Fibroblast of mammary gland (primary cell): ENCODE measurements at places on chromosomes 13 and 19.

GRCh38 chr13:93690139-93690538 is 463.5 kb downstream of the GPC6 start:
- peak; percentile 42 for DNase-seq

DNA sequence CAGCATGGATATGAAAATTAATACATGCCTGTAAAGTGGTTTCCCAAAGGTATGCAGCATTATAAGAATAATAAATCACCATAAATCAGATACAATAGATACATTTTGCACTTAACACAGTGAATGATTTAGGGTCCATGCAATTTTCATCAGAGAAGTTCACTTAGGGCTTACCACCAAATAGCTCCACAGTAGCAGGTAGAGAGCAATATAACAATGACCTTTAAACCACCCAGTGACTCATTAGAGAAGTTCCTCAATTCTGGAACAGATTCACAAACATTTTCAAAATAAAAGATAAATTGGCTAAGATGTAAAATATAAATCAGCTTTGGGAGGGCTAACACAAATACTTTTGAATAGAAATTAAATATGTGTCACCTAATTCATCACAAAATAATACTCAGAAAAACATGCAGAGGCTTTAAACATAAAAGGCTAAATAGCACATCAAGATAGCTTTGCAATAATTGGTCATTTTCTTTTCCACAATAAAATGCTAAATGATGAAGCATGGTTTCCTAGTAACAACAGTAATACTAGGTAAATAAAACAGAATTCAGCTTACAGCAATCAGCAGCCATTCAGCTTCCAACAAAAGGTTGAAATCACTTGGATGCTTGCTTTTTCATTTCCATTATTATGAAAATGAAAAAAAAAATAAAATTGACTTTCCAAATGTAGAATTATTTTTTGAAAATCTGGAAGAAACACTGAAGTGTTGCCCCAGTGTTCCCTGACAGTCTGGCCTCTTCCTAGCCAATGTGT is 84.3 kb upstream of the NBEA start:
- no peak for DNase-seq

DNA sequence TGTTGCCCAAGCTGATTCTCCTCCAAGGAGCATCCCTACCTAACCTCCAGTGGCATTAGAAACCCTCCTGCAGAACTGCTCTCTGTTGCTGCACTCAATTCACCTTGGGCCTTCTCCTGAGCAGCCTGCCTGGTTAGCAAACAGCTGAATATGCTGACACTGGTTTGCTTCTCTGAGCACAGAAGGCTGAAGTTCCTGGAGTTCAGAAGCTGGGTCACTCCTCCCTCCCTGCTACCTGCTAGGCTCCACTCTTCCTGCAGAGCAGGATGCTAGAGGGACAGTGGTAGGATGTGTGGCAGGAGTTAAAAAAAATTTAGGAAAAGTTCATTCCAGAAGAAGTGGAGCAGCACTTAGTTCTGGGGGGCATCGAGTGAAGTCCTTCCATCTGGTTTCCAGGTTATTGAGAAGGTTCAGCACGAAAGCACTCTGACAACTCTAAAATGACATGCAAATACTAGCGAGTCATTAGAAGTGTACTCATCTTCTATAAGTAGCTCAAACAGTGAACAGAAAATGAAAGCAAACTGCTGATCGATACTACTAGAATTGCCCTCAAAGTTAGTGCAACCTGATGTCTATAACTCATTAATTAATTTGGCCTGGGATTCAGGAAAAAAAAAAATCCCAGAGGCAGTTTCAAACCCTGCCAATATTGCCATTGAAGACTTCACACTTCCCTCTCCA is 293.7 kb downstream of the POU4F1 start:
- DNase-seq: no peak

DNA sequence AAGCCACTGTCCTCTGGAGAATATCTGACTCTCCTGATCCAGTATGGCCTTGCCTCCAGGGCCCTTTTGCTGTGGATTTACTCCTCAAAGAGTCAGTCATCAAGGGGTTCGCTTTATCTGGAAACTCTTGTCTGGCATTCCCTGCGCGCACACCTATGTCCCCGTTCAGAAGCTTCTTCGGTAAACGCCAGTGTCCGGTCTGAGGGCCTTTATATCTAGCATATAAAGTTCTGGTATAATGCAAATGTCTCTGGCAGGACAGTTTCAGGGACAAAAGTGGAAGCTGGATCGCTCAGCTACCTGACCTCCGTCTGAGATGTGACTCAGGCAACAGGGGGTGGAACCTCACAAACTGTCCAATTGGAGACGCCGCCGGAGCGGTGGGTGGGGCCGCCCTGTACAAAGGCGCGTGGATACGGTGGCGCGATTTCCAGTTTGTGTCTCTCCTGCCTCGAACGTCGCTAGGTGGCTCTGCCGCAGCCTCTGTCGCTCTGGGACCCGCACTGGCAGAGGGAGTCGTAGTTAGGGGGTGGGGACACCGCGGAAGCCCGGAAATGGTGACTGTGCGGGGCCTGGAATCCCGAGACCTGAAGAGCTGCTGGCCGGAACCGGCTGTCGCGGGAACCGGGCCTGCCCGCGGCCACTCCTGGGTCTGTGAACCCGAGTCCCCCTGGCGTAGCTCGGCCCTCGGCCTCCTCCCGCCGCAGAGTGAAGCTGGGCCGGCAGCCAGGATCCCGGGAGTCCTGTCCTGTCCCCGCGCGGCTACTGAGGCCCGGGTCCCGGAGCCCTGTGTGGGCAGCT is 10.6 kb upstream of the ZNF709 start:
- peak; percentile 74 for DNase-seq

GRCh38 chr19:17671906-17672305 is 16.2 kb downstream of the UNC13A start:
- DNase-seq: peak; percentile 48

- DNase-seq: no peak
Observed at GRCh38 chr13:83634601-83635000, 247.7 kb downstream of the SLITRK1 start.

DNA sequence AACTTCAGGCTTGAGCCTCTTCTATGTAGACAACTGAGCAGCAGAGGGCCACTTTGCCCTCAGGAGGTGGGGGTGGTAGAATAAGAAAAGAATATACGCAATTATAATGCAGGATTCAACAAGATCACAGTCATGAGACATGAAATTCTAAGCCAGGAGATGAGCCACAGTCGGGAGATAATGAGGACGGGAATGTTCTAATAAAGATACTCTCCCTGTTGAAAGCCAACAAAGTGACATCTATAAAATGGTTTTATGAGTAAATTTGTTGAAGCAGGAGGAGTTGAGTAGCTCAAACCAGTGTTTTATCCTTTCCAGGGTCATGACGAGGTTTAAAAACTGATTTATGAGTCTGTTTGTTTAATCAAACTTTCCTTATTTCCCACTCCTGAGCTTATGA is 152.0 kb upstream of the SERP2 start:
- no peak for DNase-seq

DNA sequence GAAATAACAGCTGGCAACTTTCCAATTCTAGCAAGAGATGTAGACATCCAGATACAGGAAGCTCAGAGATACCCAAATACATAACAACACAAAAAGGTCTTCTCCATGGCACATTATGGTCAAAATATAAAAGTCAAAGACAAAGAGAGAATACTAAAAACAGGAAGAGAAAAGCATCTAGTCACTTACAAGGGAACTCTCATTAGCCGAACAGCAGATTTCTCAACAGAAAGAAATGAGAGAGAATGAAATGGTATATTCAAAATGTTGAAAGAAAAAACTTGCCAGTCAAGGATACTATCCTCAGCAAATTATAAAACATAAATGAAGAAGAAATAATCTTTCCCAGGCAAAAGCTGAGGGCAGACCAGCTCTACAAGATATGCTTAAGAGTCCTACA is 12.4 kb downstream of the ZNF780A start:
- no peak for DNase-seq

- DNase-seq: no peak
Observed at GRCh38 chr19:956766-957440, 27.2 kb upstream of the WDR18 start.

DNA sequence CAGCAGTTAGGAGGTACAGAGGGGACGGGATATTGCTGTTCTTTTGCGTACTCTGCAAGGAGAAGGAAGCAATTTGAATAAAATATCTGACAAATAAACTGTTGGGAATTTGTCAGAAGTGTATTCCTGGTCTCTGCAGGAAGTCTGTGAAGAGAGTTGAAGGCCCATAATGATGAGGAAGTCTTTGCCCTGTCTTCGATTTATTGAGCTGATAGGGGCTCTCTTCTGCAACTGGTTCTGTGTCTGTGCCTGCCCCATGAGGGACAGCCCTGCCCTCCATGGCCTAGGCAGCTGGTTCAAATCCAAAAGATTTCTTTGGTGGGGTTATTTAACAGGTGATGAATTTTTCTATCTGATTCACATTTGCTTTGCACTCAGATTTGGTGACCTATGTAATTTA is 339.7 kb upstream of the EDNRB start:
- DNase-seq: no peak

GRCh38 chr13:73715114-73715910 is 418.9 kb downstream of the KLF12 start:
- DNase-seq: no peak

- DNase-seq: peak; percentile 87
Observed at GRCh38 chr13:97254816-97255215, 32.7 kb downstream of the MBNL2 start.

DNA sequence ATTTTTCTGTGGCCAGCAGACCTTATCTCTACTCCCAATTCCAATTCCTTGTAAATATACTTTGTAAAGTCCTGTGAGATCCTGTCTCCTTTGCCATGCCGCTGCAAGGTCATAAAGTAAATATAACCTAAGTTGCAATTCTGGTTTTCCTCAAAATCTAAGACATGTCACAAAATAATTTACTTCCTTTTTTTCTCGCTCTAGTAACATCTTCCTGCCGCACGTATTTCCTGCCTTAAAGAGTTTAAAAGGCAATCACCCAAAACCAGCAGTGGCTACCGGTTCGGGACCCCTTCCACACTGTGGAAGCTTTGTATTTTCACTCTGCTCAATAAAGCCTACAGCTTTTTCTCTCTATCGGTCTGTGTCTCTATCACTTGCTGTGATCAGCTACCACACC is 832.0 kb upstream of the SLITRK5 start:
- DNase-seq: no peak

GRCh38 chr13:25943081-25943480 is 108.7 kb downstream of the SHISA2 start:
- DNase-seq: no peak

GRCh38 chr19:44912854-44913253 is 1.6 kb upstream of the APOC1 start:
- no peak for DNase-seq

DNA sequence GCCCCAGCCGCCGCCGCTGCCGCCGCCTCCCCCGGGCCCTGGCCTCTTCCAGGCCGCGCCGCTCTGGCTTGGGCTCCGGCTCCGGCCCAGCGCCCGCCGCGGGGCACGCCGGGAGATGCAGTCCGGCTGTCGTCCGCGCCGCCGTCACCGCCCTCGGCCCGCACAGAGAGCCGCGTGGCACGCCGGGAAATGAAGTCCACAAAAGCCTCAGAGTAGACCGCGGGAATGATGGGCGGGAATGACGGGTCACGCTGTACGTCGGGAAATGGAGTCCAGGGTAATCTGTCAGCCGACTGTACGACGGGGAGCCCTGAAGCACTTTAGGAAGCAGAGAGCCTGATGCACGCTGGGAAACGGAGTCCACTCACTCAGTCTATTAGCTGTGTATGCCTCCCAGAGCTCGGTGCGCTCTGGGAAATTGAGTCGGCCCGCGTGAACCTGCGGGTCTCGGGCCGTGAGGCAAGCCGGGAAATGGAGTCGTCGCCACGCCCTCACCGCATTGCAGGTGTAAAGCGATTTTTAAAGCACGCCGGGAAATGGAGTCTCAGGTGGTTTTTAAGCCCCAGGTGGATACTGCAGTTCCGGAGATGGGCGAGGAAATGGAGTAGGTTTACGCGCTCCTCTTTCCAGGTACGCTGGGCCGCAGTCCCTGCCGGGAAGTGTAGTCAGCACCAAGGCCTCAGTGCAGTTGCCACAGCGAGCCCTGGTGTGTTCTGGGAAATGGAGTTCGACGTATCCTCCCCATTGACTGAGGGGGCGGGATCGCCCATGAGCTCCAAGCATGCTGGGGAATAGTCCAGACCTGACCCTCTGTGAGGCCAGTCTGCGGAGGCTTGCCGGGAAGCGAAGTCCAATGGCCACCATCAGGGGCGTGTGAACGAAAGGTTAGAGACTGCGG is at the start of gene GSK3A:
Gene GSK3A (minus strand): TSS at position 91 of the 898 bp plus-strand sequence. CDS start 137 bp downstream, outside the sequence.
- peak; percentile 98 for DNase-seq

- DNase-seq: peak; percentile 57
Observed at GRCh38 chr13:106105153-106105552, 430.3 kb downstream of the EFNB2 start.

DNA sequence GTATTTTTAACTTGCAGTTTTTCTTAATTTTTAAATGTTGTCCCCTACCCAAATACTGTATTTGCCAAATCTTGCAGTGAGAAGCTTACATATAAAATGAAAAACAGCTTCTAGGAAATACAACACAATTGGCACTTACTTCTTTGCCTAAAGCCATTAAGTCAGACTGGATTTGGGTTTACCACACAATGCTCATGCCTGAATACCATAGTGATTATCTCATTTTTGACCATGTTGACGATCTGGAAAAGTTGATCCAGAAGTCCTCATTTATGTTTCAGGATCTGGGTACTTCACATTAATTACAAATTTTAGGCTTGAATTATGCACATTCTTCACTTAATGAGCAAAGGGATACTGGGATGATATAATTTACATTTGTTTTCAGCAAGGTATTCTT is 2.4 kb downstream of the RNF6 start:
- DNase-seq: peak; percentile 32

DNA sequence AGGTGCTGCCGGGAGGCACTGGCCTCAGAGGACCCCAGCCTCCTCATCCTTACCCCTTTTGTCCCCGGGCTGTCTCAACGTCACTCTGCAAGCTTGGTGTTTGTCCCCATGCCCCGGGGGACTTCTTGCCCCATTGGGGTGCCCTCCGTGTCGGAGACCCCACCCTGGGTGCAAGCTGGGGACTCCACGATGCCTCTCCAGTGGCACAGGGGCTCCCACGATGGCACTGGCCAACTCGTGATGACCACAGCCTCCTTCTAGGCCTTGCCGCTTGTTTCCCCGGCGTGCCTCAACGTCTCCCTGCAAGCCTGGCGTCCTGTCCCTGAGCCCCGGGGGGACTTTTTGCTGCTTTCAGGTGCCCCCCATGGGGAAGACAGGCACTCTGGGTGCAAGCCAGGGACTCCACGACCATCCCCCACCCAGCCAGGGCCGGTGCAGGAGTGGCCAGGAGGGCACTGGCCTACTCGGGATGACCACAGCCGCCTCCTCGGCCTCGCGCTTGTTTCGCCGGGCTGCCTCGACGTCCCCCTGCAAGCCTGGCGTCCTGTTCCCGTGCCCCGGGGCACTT is 237.0 kb downstream of the TUBA3C start:
- DNase-seq: no peak

- no peak for DNase-seq
Observed at GRCh38 chr19:18596752-18597157, 8.2 kb downstream of the REX1BD start.

DNA sequence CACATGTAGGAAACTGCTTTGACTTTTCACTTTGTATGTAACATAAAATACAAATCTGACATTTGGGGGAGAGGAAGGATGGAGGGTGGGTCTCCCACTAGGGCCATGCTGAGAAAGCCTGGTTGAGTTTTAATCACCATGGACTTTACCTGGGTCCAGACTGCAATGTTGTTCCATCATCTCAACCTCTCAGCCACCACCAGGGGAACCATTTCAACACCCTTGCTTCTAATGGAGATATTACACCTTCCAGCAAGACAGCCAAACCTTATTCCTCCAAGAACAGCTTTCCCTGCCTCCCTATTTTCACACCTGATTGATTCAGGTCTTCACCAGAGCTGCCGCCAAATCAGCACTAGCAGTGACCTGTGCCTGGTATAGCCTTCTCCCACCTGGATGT is 56.0 kb downstream of the ZAR1L start:
- DNase-seq: no peak
